ENCODE measurements at places on chromosomes 1 and 21.

DNA sequence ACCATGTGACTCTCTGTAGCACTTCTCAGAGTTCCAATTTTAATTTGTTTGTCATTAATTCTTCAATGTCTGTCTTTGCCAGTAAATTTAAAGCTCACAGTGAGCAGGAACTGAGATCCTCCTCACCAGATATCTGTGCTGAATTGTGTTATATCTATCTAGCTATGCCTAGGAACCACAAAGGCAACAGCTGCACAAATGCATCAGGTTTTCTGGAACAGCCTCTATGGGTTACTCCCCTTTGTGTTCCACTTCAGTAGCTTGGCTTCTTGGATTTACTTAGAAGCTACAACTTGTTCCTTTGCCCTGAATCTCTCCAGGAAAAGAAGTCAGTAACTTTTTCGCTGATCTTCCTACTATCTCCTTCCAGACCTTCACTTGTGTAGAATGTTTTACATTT lies 1237.8 kb upstream of the ADGRL4 start:
- no peak for DNase-seq

DNA sequence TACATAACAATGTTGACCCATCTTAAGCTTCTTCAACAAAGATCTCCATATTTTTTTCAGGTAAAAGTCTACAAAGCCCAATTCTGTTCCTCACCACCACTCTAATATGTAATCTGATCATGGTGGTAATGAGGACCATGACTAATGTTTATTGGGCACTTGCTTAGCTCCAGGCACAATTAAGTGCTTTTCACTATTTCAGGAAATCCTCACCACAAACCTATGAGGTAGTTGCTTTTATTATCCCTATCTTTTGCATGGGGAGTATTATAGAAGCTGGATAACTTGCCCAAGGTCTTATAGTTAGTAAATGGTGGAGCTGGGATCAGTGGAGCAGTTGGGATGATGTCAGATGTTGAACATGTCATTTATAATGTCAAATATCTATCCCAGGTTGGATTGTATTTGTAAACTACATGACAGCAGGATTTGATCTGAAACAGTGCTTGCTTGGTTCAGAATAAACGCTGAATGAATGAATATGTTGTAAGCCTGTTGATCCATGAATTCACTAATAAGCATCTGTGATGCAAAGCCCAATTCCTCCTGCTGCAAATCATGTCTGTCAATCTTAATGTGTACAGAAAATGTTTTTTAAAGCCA lies 283.3 kb upstream of the ST6GALNAC5 start:
- no peak for DNase-seq

GRCh38 chr1:156748670-156749418 lies 2.6 kb downstream of the HDGF start:
- DNase-seq = peak; percentile 67

- DNase-seq = no peak
Measured at GRCh38 chr1:46440478-46440877, 46.4 kb downstream of the FAAH start.

DNA sequence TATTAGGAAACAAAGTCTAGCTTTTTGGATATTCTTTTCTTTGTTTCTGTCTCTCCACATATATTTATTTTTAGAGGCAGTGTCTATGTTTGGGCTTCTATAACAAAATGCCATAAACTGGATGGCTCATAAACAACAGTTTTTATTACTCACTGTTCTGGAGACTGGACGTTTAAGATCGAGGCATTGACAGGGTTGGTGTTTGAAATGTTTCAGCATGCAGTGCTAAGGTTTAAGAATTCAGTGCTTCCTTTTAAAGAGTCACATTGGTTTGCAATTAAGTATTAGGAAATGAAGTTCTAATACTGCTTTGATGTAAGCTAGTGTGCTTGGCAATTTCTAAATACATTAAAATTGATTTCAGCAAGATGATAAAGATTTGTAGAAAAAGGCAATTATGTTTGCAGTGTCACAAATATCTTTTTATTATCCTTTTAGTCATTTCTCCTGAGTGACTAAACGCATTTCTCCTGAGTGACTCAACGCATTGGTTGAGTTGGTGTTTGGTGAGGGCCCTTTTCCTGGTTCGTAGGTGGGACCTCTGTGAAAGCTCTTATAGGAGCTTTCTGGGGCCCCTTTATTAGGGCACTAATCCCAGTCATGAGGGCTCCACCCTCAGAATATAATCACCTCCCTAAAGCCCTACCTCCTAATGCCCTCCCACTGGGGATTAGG lies 317.0 kb downstream of the USP25 start:
- DNase-seq = no peak

DNA sequence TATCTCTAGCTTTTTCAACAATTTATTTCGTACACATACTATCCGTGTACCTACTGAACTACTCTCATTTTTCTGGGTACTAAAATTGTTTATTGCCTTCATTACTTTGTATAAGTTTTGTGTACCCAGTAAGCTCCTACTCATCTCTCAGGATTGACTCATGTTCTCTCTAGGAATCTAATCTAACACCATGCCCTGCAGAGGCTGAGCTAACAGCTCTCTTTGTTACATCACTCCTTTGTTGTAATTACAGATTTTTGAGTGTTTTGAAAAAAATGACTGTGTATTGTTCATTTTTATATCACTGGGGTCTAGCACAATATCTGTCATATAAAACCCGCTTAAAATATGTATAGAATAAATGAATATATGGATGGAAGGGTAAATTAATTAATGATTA lies 167.1 kb downstream of the ATP6V1G3 start:
- no peak for DNase-seq

DNA sequence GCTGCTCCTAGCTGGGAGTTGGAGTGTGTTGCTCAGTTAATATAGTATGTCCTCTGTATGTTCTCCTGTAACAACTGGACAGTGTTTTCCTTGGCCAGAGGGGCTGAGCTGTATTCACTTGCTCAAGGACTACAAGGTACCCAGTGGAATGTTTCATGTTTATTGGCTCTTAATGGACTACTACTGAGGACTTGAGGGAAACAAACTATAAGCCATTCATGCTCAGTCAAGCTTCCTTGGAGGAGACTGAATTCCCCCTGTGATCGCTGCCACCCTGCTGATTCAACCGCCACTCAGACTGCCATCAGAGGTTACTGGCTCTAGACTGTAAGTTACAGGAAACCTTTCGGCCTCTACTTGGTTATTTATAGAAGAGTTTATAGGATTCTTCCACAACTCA lies 166.6 kb downstream of the ZC3H11B start:
- no peak for DNase-seq

DNA sequence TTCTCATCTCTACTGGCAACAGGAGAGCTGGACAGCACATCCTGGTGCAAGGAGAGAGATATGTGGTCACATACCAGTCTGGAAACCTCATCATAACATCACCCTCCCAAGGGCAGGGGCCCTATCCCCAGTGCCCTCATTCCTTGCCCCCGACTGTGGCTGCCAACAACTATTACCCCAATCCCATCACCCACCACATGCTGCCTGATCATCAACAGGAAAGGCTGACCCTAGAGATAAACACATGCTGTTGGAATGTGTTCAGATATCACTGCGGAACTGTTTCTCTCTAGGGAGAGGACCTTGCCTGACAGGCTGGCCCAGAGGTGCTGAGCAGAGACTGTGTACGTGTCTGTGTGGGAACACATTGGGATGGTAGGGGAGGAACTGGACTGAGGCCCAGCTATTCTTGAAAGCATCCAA lies 4.5 kb upstream of the INKA2 start:
- DNase-seq = no peak

DNA sequence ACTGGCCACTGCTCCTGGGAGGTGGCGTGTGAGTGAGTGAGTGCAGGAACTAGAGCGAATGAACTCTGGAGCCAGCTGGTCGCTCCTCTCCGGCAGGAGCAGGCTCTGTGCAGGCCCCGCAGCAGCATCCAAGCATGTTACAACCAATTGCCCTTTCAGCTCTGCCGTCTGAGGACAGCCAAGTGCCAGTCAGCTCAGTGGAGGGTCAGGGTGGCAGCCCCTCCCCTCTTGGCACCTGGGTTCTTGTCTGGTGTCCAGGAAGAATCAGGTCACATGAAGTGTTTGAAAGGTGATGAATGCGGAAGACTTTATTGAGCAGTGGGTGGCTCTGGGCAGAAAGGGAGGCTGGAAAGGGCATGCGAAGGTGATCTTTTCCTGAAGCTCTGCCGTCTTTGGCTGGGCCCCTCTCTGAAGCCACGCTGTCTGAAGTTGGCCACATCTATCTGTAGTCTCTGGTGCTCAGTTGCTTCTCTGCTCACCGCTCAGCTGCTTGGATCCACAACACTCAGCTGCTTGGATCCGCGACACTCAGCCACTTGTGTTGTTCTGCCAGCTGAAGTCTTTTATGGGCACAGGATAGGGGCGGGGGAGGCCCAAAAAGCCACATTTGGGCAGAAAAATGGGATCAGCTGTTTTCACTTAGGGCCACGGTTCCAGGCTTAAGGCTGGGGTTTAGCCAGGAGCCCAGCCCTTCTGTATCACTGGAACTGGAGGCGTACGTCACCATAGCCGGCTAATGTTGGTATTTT lies 139.8 kb downstream of the ADSS2 start:
- peak; percentile 51 for DNase-seq

- DNase-seq = peak; percentile 44
Measured at GRCh38 chr1:168709405-168710363, 19.3 kb downstream of the DPT start.

DNA sequence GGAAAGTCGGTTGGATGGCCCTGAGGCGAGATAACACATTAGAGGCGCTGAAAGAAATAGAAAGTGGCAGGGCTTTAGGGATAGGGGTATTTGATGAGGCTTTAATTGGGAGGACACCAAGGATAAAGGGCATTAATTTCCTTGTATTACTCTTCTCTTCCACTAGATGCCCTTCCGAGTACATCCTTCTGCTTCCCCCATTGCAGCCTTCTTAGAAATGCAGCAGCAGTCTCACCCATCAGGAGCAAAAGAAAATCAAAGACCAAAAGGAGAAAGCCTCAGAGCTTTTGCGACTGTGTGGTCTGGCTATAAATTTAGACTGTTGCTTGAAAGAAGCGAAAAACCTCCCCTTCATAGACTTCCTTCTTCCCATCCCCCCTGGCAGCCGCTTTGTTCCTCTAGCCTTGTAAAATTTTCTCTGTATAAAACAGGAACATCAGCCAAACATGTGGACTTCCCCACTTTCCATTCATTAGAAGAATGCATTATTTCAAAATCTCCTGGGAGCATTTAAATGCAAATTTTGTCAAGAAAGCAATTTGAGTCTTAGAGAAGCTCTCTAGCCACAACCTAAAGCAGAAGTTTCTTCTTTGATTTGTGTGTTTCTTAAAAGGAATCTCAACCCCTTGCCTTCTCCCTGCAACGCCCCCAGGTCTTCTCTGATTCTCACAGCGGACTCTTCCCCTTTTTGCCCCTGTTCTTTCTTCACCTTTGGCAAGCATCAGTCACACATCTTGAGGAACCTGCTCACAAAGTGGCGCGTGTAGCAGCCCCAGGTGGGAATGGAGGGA lies 76.6 kb downstream of the NDUFS5 start:
- peak; percentile 63 for DNase-seq

Data from femur (tissue), 1 donor.